ENCODE measurements at places on chromosomes 4 and X.
A peak's percentile ranks its signal among the peaks of the same experiment; 100 is the strongest.

GRCh38 chr4:11608992-11609391, 180.3 kb upstream of the HS3ST1 start:
- no peak for DNase-seq

- DNase-seq: peak; percentile 97
These were observed 300.1 kb upstream of the SLC7A11 start for GRCh38 chr4:138542191-138542776.

GRCh38 chr4:185657183-185657582, 121.9 kb upstream of the PDLIM3 start:
- DNase-seq: no peak

DNA sequence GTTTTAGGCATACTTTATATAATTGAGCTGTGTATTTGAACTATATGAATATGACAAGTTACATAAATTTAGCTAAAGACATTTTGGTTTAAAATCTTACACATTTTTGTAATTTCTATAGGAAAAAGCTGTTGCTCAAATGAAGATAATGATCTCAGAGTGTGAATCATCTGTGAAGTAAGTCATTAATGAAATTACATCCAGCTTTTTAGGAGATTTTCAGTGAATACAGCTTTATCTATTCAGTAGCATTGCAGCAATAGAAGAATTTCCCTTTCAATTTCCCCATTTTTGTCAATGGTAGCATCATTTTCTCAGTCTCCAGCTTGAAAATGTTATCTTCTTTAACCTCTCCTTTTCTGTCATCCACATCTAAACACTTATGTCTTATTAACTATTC, 59.5 kb downstream of the CEP135 start:
- no peak for DNase-seq

DNA sequence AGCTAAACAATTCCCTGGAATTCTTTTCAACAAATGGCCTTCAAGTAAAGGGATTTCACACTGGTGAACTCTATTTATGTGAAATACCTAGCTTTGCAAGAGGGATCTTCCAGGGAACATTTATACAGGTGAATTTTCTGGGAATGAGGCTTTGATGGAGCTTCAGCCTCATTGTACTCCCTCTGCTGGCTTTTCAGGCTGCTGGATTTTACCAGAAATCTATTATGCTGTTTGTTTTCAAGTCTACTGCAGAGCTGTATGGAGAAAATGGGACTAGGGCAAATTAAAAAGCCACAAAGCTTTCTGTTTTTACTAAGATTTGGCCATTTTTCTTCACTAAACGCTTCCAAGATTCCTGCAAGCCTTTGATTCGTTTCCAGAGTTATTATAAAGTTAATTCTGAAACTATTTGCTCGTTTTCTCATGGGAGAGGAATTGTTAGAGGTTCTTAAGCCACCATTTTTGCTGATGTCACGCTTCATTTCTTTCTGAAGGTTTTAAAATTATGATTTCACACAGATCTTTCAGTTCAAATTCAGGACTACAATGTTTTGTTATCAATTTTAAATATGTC, 31.6 kb downstream of the KDM6A start:
- no peak for DNase-seq

DNA sequence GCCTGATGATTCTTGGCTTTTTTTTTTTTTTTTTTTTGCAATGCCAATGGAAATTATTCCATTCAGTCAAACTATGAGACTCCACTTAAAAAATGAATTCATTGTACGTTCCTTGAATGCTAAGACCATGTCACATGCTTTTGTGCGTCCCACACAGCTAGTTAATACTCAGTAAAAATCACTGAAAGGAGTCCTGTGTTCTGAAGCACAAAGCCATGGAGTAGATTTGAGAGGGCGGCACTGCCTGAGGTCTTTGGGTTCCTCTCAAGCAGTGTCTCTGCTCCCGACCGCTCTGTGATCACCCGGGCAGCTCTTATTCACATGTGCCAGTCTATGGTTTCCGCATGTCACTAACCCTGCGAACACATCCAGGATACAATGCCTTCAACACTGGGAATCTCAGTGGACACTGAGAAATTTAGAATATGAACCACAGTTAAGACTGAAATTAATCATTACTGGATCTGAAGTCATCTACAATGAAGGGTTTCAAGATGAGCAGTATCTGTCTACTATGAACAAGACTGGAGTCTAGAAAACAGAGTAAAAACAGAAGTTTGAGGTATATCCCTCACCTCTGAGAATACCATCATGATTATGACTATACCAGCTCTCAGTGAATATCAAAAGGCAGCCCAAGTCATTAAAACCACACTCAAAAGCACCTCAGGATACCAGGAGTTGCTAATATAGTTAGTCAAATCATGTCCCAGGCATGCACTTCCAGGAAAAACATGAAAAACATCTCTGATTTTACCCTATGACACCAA, 193.0 kb downstream of the MGST2 start:
- DNase-seq: no peak

DNA sequence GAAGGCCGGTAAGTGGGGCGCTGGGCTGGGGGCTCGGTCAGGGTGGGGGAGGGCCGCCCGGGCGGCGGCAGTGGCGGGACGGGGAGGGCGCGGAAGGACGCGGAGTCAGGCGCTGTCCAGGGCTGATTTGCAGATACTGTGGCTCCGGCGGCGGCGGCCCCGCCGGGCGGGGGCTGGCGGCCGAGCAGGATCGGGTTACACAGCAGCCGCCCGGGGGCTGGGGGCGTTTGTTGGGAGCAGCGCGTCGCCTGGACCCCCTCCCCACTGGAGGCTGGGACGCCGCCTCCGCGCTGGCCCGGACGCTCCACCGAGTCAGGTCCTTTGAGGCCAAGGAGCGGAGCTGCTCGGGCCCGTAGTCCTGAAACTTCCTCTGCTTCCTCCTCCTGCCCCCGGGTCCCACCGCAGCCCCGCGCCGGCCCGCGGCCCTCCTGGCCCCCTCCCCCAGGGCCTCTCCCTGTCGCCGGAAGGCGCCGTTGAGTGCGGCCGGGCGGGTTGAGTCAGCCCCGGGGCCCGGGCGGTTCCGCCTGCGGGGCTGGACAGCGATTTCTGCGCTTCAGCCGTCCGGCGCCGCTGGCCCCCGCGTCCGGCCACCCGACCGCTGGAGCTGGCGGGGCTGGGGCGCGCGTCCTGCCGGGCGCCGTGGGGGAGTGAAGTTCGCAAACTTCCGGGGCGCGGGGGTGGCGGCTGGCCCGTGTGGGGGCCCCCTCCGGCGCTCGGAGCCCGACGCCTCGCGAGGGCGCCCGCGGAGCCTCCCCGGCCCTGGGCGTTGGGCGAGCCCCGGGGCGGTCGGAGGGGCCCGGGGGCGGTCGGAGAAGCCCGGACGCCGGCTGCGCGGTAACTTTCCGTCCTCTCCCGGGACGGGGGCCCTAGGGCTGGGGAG, 746 bp downstream of the REST start:
- DNase-seq: peak; percentile 56

- no peak for DNase-seq
These were observed 237.5 kb upstream of the CTSO start for GRCh38 chr4:156191044-156191781.

- no peak for DNase-seq
These were observed 1571.9 kb downstream of the ADGRL3 start for GRCh38 chr4:62771983-62772557.

DNA sequence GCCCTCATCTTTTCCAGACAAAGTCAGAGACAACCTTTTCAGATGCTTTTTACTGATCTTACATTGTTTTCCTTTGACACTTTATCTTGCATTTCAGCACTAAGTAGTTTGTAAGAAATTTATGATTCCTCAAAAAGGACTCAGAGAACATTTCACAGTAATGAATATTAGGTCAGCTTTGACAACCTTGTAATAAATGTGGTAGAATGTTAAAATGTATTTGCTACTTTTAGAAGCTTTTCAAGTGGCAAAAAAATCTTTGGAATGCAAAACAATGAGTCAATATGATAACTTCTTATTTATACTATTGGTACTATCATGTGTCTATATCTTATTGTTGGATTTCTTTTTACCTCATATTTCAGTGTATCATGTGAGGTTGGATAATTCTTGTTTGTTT, 146.2 kb upstream of the FAT4 start:
- no peak for DNase-seq

- no peak for DNase-seq
These were observed 14.4 kb upstream of the ASMTL start for GRCh38 chrX:1466971-1467561.

DNA sequence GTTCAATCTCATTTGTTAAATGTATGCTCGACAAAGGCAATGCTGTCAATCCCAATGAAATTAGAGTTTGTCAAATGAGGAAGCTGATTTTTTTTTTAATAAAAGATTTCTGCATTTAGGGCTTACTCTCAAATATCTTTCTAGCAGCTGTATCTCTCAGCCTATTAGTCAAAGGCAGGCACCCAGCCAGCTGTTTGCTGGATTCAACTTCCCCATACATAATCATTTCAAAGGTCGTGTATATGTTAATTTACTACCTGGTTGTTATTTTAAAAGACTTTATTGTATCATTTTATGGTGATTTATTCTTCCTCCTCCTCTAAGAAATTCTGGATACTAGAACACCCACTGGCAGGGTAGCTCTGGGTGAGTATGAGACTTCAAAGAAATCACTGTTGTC, 27.1 kb downstream of the RAI2 start:
- DNase-seq: no peak

GRCh38 chrX:134849390-134849789, 141.4 kb upstream of the SMIM10 start:
- no peak for DNase-seq

DNA sequence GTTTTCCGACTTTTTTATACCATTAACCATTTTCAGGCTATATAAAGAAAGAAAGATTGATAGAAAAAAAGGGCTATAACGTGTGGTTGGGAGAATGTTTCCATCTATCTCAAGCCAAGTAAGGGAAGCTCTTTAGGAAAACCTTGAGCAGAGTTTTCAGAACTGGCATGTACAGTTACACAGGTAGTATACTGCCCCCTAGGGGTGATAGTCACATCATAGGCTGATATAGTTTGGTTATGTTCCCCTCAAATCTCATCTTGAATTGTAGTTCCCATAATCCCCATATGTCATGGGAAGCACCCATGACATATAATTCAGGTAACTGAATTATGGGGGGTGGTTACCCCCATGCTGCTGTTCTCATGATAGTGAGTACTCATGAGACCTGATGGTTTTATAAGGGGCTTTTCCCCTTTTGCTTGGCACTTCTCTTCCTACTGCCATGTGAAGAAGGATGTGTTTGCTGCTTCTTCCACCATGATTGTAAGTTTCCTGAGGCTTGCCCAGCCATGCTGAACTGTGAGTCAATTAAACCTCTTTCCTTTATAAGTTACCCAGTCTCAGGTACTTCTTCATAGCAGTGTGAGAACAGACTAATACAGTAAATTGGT, 186.8 kb downstream of the TMA16 start:
- peak; percentile 72 for DNase-seq

DNA sequence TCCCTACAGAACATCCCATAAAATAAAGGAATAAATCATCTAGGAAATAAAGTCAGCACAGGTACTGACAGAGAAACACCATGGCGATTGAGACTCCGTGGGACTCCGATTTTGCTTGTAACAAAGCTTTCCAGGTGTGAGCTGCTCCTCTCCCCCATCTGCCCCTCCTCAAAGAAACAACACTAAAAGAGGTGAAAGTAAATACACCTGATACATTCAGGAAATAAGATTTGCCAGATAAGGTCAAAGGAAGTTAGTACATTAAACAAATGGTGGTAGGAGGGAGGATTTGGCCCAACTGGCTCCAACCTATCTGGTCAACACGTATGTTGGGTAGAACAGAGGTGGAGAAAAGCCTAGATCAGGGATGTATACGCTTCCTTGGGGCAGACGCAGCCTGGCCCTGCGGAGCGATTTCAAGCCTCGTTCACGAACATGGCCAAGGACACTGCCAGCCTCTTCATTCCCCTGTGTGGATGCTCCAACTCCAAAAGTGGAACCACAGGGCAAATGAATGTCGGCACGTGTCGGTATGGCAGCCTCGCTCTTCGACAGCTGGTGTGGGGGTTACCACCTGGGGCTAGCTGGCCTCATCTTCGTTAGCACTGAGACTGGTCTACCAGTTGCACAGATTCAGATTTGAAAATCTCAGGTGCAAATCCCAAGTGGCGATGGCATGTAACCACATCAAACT, 162.5 kb downstream of the AFAP1 start:
- DNase-seq: no peak

DNA sequence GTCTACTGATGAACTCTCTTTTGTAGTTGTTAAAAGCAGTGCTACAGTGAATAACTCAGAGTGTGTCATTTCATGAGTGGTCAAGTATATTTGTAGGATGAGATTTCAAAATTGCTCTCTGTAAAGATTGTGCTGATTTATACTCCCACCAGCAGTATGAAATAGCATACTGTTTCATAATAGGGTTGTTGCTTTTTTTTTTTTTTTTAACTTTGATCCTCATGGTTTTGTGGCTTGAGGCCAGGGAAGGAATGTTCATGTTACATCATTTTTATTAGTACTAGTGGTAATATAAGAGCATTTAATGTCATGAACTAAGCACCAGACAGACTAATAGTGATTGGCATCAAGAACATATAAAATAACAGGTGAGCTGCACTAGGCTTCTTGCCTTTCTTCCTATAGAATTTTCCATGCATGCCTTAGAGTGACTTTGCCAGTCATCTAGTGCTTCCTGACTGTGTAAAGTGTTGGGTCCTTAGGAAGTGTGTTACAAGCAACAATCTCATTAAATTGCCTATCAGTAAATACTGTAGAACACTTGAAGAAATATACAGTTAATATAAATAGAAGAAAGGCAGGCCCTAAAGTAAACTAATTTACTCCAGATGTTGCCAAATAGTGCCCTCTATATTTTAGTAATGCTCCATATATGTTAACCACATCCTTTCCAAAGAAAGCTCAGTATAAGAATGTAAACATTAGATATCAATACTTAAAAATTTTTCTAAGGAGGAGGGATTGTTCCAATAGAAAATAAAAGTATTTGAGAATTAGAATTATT, 38.6 kb upstream of the MSMO1 start:
- DNase-seq: no peak

DNA sequence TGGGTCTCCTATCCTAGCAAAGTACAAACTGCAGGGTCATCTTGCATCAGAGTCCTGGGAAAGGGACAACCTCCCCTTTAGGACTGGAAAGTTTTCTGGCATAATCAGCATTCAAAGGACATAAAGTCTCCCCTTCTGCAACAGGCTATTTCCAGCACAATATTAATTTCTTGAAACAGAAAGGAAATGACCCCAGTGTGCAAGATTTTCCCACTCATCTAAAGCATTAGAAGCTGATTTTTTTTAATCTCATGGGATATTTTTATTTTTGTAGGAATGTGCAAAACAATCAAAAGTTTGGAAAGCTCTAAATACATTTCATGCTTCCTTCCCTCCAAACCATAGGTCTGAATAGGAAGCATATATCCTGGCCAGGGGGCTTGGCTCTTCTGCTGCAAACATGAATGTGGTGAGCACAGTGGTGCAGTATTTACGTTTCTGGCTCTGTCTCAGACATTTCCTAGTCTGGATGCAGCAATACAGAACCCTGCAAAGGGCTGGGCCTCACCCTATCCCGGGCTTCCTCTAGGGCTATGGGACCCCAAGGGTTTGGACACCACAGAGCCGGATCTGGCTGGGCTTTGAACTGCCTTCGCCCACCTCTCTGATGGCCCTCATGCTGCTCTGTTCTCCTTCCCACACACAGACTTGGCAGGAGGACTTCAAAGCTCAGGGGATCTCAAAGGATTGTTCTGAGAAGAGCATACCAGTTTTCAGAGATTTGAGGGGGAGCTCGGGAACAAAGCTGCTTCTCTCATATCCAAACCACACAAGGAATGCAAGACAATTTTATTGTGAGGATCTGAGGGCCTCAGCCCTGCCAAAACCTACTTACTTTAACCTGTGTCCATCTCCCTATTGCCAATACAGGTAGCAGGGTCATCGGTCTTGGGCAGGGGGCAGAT, 64.9 kb downstream of the POLR2B start:
- no peak for DNase-seq
